HCT116 (cell line): ENCODE measurements at places on chromosomes 13 and 19.
A peak's percentile ranks its signal among the peaks of the same experiment; 100 is the strongest.

DNA sequence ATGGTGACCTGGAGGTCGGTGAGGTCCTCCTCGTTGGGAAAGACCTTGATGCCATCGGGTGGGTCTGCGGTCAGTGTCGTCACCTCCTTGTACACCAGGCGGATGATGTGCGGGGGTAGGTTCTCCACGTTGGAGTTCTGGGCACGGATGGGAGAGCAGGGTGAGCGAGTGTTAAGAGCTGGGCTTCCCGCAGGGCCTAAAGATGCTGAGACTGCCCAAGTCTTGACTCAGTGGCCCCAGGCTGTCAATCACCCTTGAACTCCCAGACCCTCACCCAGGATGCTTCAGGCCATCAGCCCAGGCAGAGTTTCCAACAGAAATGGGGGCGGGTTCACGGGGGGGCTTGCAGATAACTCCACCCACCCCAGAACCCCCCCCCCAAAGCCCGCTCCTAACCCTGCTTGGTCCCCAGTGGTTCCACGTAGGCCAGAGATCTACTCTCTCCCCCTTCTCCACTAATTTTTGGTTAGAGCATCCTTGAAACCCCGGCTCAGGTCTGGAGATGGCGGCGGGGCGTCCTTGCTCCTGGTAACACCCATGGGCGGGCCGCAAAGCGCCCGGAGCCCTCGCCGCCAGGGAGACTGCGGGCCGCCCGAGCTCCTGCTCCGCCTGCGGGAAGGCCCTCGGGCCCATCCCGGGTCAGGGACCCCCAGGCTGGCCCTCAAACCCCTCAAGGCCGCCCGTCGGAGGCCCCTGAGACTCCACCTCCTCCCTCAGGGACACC, 600 bp downstream of the UBE2S start:
- H3K27me3 ChIP-seq = no peaks in the 10 kb centered on the region
- DNase-seq = no peak
- H3K4me1 ChIP-seq = peaks cover 12% of the 10 kb centered on the region
- H3K36me3 ChIP-seq = peaks cover 33% of the 10 kb centered on the region
- peak overlapping the region; percentile 93 for H3K4me3 ChIP-seq

- H3K27me3 ChIP-seq = no peaks in the 10 kb centered on the region
- no peaks in the 10 kb centered on the region for H3K4me1 ChIP-seq
- H3K27ac ChIP-seq = no peak overlapping the region
- no peaks in the 10 kb centered on the region for H3K36me3 ChIP-seq
- DNase-seq = no peak
Observed at GRCh38 chr13:47372751-47373150, 475.9 kb upstream of the HTR2A start.

- no peak overlapping the region for H3K27ac ChIP-seq
- no peaks in the 10 kb centered on the region for H3K4me1 ChIP-seq
- H3K36me3 ChIP-seq = peaks cover 7% of the 10 kb centered on the region; the same call in 1 of the 2 replicates
- no peak for DNase-seq
Observed at GRCh38 chr13:49259586-49259985, 11.9 kb downstream of the CDADC1 start.

- no peaks in the 10 kb centered on the region for H3K36me3 ChIP-seq
- H3K4me3 ChIP-seq = no peak overlapping the region
- DNase-seq = peak; percentile 13
- H3K27ac ChIP-seq = no peak overlapping the region
- H3K4me1 ChIP-seq = peaks cover 5% of the 10 kb centered on the region; the same call in 1 of the 2 replicates
Observed at GRCh38 chr13:51923983-51924539, 62.3 kb downstream of the CCDC70 start.

DNA sequence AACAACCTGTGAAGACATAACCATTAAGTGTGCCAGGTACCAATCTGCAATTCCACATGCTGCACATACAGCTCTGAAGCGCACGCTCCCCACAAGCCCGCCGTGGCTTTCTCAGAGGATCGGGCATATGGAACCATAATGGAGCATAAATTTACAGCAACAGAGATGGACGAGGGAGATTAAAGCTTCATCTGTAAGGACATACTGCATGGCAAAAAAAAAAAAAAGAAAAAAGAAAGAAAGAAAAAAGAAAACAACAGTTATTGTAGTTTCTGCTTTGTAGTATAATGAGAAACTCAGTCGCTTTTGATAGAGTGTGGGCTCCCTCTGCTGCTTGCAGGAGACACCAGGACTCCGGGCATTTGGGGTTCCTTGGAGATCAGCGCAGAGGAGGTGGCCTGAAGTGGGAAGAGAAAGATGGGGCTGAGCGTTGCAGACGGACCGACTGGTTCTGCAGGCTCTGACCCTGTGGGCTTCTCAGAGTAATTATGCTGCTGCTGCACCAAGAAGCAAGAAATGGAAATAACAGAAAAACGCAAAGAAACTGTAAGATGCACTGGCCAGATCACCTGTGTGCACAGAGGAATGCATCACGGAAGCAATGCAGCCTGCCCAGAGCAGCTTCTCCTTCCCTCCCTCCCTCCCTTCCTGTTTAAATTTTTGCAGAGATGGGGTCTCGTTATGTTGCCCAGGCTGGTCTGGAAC, 10.8 kb upstream of the PDCD5 start:
- no peaks in the 10 kb centered on the region for H3K27me3 ChIP-seq
- H3K4me3 ChIP-seq = no peak overlapping the region
- no peak overlapping the region for H3K27ac ChIP-seq
- H3K4me1 ChIP-seq = no peaks in the 10 kb centered on the region
- DNase-seq = peak; percentile 26

DNA sequence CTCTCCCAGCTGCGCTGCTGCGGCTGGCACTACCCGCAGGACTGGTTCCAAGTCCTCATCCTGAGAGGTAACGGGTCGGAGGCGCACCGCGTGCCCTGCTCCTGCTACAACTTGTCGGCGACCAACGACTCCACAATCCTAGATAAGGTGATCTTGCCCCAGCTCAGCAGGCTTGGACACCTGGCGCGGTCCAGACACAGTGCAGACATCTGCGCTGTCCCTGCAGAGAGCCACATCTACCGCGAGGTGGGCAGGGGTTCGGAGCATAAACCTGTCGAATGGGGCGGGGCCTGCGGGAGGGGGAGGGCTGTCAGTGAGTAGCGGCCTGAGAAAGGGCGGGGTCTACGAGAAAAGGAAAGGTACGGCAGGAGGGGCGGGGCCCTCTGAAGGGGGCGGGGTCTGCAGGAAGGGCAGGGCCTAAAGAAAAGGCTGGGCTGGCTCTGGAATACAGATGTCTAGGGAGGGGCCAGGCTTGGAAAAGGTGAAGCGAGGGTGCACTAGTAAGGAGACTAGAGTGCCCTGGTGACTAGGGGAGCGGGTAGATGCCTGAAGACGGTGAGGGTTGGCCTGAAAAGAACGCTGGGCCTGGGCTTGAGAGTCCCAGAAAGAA, 3.6 kb downstream of the CD37 start:
- H3K27ac ChIP-seq = no peak overlapping the region
- no peaks in the 10 kb centered on the region for H3K27me3 ChIP-seq
- peaks cover 11% of the 10 kb centered on the region for H3K36me3 ChIP-seq
- no peak for DNase-seq
- no peaks in the 10 kb centered on the region for H3K4me1 ChIP-seq

- peak overlapping the region; percentile 96; the same call in 1 of the 2 replicates for H3K27ac ChIP-seq
- H3K27me3 ChIP-seq = no peaks in the 10 kb centered on the region
- no peak for DNase-seq
- peaks cover 10% of the 10 kb centered on the region for H3K36me3 ChIP-seq
- H3K4me3 ChIP-seq = peak overlapping the region; percentile 100
Observed at GRCh38 chr19:17554968-17555479, 425 bp upstream of the COLGALT1 start.

- H3K4me3 ChIP-seq = no peak overlapping the region
- no peak for DNase-seq
- no peaks in the 10 kb centered on the region for H3K36me3 ChIP-seq
- no peaks in the 10 kb centered on the region for H3K4me1 ChIP-seq
- no peaks in the 10 kb centered on the region for H3K27me3 ChIP-seq
- no peak overlapping the region for H3K27ac ChIP-seq
Observed at GRCh38 chr13:75660694-75661093, 24.6 kb downstream of the LMO7 start.

DNA sequence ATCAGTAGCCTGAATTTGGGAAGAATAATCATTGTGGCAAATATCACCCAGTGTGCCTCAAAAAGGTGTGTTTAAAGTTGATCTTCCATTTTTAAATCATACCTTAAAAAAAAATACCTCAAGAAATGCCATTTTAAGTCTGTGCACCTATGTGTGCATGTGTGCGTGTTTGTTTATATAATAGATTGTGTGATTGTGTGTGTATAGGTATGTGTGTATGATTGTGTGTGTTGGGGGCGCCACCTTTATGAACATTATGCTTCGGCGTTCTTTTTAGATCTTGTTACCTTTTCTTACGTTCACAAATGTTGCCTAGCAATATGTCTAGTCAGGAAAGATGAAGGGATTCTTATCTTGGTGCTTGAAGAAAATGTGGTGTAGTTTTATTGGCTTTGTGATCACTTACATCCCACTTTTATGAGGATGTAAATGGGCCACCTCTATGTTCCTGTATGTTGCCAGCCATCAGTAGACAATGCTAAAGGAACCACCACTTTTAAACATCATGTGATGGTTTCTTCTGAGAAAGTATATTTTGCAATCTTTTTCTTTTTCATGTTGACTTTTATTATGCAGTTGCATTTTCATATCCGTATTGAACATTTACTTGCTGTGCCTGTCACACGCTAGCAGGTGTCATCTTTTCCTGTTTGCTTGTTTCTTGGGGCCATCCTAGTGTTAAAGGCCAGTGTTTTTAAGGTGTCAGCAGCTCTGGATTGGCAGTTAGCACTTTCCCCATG, 2.2 kb upstream of the IRS2 start:
- no peaks in the 10 kb centered on the region for H3K36me3 ChIP-seq
- H3K27me3 ChIP-seq = no peaks in the 10 kb centered on the region
- no peak for DNase-seq
- no peaks in the 10 kb centered on the region; the same call in 1 of the 2 replicates for H3K4me1 ChIP-seq
- no peak overlapping the region for H3K27ac ChIP-seq
- no peak overlapping the region for H3K4me3 ChIP-seq

- no peak for DNase-seq
- no peaks in the 10 kb centered on the region for H3K27me3 ChIP-seq
- H3K4me3 ChIP-seq = no peak overlapping the region
- no peak overlapping the region for H3K27ac ChIP-seq
Observed at GRCh38 chr19:52891336-52891735, 6.1 kb downstream of the ZNF320 start.

- DNase-seq = no peak
- no peaks in the 10 kb centered on the region for H3K27me3 ChIP-seq
- H3K4me3 ChIP-seq = no peak overlapping the region
- H3K27ac ChIP-seq = no peak overlapping the region
- H3K36me3 ChIP-seq = no peaks in the 10 kb centered on the region
- H3K4me1 ChIP-seq = peaks cover 4% of the 10 kb centered on the region; the same call in 1 of the 2 replicates
Observed at GRCh38 chr13:33345842-33346241, 60.3 kb upstream of the STARD13 start.

DNA sequence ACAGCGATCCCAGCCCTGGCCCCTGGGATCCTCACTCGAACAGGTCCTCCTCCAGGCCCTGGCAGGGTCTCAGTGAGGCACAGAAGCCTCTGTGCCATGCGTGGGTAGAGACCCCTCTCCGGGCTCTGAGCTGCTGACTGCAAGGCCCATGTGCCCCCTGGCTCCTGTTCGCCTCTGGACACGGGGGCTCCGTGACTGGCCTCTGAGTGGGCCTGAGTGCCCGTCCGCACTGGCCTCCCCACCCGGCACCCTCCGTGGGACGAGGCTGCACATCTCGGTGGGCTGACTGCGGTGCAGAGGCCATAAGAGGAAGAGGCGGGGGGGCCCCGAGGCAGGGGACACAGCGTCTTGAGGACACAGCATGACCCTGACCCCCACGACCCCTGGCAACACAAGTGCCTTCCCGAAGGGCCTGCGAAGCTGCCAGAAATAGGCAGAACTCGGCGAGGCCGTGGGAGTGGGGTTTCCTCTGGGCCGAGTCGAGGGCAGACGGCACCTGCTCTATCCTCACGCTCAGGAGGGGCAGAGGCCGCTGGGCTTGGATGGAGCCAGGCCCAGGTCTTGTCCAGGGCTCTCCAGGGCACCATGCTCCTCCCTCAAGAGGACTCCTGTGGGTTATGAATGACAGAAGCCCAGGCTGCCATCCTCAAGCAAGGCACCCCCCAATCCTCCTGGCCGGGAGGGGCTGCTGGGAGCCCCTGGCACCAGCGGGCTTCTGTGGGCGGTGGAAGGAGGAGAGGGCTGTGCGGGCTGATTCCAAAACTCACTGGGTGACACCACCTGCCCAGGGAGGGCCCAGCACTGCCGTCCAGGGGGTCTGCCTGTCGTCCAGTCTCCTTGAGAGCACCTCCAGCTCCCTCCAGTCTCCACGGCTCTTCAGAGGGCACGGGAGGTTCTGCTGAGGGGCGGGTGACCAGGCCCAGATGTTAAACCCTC, 52.6 kb downstream of the RASA3 start:
- H3K27ac ChIP-seq = no peak overlapping the region
- no peaks in the 10 kb centered on the region for H3K36me3 ChIP-seq

- no peak overlapping the region for H3K27ac ChIP-seq
- no peak for DNase-seq
- no peaks in the 10 kb centered on the region for H3K36me3 ChIP-seq
- no peak overlapping the region for H3K4me3 ChIP-seq
Observed at GRCh38 chr19:46030812-46031550, 8.1 kb upstream of the PGLYRP1 start.

- no peak overlapping the region for H3K4me3 ChIP-seq
Observed at GRCh38 chr19:9848060-9848459, 12.9 kb downstream of the PIN1 start.

DNA sequence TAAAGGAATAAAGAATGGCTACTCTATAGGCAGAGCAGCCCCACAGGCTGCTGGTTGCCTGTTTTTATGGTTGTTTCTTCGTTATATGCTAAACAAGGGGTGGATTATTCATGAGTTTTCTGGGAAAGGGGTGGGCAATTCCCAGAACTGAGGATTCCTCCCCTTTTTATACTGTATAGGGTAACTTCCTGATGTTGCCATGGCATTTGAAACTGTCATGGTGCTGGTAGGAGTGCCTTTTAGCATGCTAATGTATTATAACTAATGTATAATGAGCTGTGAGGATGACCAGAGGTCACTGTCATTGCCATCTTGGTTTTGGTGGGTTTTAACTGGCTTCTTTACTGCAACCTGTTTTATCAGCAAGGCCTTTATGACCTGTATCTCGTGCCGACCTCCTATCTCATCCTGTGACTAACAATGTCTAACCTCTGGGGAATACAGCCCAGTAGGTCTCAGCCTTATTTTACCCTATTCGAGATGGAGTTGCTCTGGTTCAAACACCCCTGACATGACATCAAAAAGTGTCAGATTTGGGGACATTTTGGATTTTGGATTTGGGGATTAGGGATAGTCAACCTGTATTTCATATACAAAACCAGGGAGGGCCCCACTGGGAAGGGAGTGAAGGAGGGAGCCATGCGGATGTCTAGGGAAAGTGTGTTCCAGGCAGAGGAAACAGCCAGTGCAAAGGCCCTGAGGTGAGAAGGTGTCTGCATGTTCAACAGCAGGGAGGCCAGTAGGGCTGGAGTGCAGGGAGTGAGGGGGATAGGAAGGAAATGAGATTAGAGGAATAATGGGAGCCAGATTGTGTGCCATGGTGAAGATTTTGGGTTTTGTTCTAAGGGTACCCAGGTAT, 10.9 kb downstream of the FXYD5 start:
- peaks cover 7% of the 10 kb centered on the region; the same call in 1 of the 2 replicates for H3K36me3 ChIP-seq
- peak overlapping the region; percentile 34; the same call in 1 of the 2 replicates for H3K27ac ChIP-seq
- H3K4me1 ChIP-seq = peaks cover 84% of the 10 kb centered on the region
